ENCODE measurements at places on chromosomes 1 and 21.

GRCh38 chr1:204174958-204175357, 8.8 kb upstream of the REN start:
- DNase-seq, result no peak

- DNase-seq, result no peak
Measured at GRCh38 chr21:32645261-32646182, 33.3 kb upstream of the CFAP298 start.

DNA sequence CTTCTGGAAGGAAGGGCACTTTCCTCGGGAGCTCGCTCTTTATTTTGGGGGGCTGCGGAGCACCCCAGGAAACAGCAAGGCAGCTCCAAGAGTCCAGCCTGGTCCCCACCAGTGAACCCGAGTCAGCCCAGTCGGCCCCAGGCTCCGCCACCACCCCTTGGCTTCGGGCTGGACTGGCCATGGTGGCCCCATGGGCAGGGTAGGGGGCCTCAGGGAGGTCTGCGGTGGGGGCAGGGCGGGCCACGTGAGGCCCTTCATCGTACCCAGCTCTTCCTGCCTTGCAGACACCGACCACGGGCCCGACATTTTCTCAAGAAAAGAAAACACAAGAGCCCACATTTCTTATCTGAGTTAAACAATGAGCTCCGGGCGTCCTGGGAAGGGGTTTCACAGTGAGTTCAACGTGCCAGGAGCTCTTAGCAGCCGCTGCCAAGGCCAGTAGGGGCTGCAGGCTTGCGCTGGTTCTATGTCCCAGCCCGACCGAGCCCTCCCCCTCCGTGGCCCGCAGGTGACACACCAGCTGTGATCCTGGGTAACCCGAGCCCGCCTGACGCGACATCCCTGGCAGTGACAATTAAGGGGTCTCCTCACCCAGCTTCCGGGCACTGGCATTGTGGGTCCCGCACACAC, 66.2 kb downstream of the PRDM16 start:
- no peak for DNase-seq

DNA sequence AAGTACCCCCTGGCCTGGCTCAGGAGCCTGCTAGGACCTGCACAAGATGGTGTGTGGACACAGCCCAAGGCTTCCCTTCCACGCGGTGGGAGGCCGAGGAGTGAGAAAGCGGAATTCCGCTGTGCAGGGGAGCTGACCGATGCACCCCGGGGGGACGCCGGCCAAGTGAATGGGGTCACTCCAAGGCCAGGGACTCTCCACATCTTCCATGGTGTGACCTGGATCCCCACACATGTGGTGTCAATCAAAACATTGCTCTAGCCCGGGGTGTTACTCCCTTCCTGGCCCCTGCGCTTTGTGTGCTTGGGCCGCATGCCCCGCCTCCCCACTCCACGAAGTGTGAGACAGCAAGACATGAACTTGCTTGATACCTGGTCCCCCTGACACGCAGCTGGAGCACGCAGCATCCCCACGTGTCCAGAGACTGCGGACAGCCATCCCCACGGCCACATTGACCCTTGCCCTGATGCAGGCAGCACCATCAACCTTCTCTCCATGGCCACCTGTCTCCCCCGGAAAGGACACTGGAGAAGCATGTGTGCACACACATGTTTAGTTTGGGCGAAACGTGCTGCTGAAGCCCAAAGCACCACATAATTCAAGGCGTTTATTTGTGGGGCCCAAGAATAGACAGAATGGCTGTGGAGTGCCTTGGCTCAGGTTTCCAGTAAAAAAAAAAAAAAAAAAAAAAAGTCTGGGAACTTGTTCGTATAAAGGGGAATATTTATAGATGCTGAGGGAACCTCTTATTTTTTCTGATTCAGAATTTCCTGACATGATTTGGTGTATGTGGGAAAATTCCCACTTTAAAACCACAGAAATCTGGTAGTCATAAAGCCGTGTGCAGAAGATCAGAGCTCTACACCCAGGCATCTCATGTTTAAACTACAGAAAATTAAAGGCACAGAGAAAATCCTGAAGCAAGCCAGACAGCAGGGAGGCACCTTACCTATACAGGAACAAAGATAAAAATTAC, 171.7 kb downstream of the HUNK start:
- no peak for DNase-seq

DNA sequence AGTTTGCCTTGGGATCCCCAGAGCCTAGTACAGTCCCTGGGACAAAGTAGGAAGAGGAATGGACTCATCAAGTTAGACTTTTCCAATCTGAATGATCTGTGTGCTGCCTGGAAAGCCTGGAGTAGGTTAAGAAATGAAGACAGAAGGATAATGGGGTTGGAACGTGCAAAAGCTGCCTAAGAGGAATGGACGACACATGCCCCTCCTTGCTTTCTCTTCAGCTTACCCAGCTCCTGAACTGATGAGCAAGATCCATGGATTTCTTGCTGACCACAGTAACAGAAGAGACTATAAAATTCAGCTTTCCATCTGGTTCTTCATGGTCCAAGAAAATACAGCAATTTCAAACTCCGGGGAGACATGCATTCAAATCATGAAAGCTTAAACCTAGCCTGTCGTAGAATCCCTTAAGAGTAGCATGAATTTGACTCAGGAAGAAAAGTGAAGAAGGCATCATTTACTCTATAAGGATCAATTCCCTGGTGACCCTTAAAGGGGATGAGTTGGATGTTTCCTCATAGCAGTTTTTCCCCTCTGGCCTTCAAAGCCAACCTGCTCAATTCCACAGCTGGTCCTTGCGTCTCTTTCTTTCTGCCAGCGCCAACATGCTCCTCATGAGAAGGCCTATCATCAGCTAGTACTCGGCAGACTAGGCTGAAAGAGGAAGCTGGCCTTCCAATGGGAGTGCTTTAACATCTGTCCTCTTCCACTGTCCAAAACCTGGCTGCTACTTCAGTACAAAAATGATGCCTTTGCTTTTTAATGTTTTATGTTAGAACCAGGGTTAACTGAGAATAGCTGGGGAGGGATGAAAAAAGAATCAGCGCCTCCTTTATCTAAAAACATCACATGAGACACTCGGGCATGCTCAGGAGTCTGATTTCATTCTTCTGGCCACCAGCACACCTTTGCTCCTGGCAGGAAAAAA, 5.7 kb upstream of the PEF1 start:
- DNase-seq, result no peak
